ENCODE measurements at places on chromosomes 2 and 18.

DNA sequence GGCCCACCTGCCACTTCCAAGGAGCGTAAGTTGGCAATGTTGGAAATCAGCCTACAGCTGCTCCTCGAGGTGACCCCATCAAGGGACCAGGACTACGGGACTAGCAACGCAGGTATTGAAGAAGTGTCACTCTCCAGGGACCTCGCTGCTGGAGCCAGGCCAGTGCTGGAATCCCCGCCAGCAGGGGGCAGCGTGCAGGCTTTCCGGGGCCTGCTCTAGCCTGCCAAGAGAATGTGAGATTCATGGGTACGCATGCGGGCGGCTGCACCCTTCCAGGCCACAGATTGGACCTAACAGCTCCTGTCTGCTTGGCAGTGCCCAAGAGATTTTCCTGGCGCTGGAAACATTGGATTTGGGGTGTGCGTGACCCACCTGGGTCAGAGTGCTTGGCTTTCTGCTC, 182.8 kb upstream of the RAB12 start:
- DNase-seq: peak; percentile 1

DNA sequence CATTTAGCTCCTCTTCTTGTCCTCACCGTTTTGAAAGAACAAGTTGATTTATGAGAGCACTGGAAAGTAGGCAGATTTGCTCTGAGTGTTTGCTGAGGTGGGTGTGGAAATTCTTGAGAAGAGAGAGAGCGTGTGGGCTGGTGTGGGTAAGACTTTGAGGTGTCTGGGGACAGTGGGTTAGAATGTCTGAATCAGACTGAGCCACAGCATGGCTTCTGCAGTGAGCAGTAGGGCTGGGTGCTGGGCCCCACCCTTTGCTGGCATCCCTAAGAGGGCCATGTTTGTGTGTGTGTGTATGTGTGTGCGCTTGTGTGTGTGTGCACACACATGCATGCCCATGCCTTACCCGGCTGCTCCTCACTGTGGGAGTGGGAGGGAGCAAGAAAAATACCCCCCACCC, 63.7 kb downstream of the COPS8 start:
- no peak for DNase-seq

DNA sequence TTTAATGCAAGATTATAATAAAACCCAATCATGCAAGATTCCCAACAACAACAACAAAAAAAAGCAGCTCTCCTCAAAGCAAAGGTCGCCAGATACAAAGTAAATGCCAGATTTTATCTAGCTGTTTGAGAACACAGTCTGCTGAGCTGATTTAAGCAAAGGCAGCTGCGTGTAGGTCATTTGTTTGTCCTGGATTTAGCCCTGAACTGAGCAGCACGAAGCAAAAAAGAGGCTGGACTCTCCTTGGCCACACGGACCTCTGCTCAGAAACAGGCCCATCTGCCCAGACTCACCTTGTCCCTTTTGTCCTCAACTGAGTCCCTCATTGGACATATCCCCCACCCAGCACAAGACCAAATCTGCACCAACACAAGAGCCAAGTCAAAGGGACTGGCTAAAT, 91.5 kb downstream of the PID1 start:
- DNase-seq: no peak

GRCh38 chr2:126880817-126881216, 17.9 kb upstream of the TEX51 start:
- DNase-seq: no peak

DNA sequence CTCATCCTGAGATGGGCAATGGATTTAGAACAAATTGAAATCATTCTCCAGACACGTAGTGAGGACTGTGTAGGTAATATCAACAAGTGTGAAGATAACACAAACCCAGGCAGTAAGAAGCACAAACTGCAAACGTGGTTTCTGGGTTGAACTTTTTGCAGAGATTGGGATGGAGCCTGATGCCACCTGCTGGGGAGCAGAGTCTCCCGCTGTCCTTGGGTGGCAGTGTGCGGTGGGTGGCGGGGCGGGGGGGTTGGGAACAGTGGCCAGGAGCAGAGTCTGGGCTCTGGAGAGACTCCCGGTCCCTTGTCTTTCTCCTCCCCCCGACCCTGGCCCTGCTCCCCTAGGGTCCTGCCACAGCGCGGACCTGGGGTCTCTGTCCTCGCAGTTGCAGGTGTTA, 19.5 kb downstream of the TRAF3IP1 start:
- no peak for DNase-seq

- no peak for DNase-seq
Observed at GRCh38 chr2:200482194-200482593, 27.7 kb downstream of the KCTD18 start.

- DNase-seq: no peak
Observed at GRCh38 chr2:8633735-8634313, 48.0 kb upstream of the ID2 start.

- peak; percentile 45 for DNase-seq
Observed at GRCh38 chr2:47072728-47073191, 82.3 kb downstream of the STPG4 start.

DNA sequence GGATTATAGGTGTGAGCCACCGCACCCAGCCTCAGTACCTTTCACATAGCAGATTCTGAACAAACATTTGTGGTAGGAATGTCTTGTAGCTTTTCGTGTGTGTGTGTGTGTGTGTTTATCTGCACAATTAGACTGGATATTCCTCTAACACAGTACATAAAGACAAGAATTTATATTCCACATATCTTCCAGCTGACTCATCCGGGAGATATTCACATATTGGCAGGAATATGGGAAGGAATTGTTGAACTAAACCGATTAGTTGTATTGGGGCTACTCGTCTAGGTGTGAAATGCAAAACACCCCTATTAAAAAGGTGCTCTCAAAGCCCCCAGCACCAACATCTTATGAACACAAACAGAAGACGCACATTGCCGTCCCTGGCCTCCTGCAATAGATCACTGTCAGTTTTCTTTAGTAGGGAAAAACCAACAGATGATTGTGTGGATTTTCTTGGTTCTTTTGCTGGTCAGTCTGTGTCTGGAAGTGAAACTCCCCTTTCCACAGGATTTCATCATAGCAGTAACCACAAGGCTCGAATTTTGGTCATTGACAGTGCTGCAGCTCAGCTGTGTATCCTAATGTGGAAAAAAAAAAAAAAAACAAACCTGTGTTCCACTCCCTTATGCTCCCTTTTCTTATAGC, 208.5 kb upstream of the ACVR2A start:
- no peak for DNase-seq

DNA sequence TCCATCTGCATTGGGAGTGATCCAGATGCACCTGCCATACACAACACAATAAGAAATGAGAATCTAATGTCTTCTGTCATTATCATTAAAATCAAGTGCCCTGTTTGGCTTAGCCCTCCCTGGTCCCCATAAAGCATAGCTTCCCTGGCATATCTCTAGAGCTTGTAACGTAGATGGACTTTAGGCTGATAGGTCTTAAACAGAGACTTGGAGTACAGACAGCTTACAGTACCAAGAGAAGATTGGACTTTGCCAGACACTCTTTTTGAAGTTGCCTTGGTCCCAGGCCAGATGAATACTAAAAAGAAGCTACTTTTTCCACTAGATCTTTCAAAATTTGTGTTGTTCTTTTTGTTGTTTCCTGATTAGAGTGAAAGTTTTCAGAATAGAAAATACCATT, 86.3 kb upstream of the UNC80 start:
- DNase-seq: no peak

GRCh38 chr2:10217489-10218435, 84.9 kb upstream of the HPCAL1 start:
- no peak for DNase-seq

GRCh38 chr2:61266632-61267505, 104.9 kb downstream of the C2orf74 start:
- DNase-seq: no peak

GRCh38 chr2:195782156-195782555, 125.1 kb downstream of the SLC39A10 start:
- DNase-seq: no peak

GRCh38 chr2:88481691-88482336, 29.3 kb upstream of the FOXI3 start:
- DNase-seq: no peak

GRCh38 chr2:154945984-154946383, 247.5 kb downstream of the KCNJ3 start:
- no peak for DNase-seq

DNA sequence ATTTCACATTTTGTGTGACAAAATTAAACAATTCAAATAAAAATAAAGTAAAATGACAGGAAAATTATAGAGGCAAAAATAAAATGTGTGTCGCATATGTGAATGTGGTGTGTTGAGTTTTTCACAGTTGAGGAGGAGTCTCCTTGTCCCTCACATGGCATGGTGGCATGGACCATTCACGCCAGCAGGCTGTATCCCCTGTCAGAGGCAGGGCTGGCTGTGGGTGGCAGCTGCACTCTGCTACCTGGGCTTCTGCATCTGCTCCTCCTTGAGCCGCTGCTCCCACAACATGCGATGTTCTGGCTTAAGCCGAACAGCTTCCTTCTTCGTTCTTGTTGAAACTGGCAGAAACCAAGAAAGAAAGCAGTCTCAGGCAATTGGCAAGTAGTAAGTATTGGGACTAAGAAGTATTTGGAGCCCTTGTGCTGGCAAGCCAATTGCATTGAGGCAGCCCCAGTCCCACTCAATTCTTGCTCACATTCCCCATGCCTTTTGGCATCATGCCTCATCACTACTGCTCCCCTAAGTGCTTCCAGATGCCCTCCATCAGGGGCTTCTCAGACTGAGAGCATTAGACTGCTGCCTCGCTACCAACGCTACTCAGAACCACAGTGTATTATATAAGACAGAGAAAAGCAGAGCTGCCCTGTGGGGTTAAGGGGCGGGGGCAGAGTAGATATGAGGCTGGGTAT, 177.9 kb upstream of the NABP1 start:
- DNase-seq: no peak

DNA sequence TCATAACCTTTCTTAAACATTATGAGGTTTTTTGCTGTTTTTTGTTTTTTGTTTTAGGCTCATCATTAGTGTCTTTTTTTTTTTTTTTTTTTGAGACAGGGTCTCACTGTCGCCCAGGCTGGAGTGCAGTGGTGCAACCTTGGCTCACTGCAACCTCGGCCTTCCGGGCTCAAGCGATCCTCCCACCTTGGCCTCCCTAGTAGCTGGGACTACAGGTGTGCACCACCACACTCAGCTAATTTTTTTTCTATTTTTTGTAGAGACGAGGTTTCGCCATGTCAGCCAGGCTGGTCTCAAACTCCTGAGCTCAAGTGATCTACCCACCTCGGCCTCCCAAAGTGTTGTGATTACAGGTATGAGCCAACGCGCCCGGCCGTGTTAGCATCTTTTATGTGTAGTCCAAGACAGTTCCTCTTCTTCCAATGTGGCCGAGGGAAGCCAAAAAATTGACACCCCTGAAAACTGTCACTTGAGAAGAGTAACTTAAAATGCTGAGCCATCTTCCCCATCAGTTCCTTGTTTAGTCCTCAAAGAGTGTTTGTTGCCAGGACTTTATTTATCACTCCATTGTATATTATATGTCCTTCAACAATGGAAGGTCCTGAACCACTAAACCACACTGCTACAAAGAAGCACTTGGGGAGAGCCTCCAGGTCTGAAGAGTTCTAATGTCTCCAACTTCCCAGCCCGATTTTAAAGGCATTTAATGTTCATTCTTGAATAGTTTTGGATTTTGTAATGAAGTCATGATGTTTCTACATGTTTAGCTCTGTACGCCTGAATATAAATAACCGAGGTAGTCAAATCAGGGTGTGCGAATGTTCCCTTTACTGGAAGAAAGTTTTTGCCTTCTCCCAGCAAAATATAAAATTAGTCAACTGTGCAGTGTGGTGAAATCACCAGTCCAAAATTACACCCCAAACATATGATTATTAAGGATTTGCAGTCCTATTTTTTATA, 26.4 kb downstream of the ZNF516 start:
- DNase-seq: no peak

Measured in CD4-positive, alpha-beta T cell treated with Interleukin-21 for 1 hour (primary cell).